Activated CD4-positive, alpha-beta T cell treated with anti-CD3 and anti-CD28 coated beads, Interleukin-10, Interleukin-2, amounts not matched to agents 100 ng/mL and 50 ng/mL, durations not matched to agents 16 hours and 8 hours (primary cell): ENCODE measurements at places on chromosomes 7 and 10.

GRCh38 chr7:13801669-13802068 is 187.8 kb downstream of the ETV1 start:
- DNase-seq = no peak

DNA sequence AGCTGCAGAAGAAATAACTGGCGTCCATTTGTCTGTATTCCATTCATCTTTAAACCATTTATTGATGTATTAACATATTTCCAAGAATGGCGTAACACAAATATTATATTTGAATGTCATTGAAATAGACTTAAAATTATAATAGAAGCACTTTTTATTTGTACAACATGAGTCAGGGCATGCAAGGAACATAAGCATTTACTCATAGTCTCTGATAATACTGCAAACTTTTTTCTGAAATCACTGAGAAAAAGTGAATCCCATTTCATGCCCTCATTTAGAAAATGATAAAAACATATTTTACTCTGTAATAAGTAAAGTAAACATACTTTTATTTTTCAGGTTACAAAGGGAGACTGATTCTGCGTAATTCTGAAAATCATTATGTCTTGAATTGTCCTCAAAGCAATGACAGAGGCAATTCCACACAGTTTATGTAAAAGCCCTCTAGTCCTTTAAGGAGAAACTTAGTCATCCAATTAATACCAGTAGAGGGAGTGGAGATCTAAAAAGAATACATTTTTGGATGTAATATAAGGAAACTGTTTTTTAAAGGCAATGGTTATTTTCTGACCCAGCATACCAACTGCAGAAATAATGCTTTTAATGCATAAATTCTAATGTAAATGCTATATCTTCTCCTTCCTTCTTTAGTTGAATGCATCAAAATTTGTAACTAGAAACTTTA is 58.1 kb downstream of the AGMO start:
- no peak for DNase-seq

GRCh38 chr10:103925591-103925990 is 7.6 kb upstream of the STN1 start:
- no peak for DNase-seq

DNA sequence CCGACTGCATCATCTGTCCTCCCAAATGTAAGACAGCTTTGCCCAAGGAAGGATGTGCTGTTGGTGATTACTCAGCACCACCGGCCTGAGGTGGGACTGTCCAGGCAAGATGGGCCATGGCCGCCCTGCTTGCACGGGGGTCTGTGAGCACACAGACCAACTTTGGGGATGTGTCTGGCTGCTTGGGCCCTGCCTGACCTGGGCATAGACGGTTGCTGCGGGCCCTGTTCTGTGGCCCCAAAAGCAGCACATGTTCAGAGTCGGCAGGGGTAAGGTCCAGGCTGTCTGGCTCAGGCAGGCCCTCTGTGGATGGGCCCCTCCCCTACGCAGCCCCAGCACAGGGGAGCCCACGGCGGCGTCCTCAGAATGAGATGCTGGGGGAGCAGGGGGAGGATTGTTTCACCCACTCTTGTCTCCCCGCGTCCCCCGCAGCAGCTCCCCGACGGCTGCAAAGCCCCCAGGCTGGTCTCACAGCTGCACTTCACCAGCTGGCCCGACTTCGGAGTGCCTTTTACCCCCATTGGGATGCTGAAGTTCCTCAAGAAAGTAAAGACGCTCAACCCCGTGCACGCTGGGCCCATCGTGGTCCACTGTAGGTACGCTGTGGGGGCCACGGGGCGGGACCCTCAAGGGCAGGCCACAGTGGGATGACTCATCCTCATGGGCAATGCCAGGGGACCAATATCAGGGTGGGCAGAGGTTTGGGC is 58.4 kb downstream of the MKI67 start:
- no peak for DNase-seq

GRCh38 chr7:121499624-121500023 is 103.5 kb upstream of the FAM3C start:
- peak; percentile 69 for DNase-seq

DNA sequence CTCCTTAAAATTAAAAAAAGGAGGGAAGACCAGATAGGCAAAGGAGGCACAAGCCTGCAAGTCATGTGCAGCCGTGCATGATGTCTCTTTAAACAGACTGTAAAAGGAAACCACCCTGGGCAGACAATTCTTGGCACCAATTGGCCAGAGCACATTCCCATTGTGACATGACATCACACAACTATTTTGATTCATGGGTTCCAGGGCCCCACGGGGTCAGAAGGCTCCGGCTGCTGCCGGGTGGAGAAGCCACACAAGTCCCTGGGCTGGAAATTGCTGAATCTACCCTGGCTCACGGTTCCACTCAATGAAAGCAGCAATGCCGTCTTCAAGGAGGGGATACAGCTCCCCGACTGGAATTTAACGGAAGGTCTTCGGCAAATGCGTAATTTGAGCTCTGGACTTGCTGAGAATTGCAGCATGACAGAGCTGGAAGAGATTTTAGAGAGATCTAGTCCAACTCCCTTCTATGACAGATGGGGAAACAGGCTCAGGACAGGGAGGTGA is 140.5 kb downstream of the PRKAG2 start:
- no peak for DNase-seq

DNA sequence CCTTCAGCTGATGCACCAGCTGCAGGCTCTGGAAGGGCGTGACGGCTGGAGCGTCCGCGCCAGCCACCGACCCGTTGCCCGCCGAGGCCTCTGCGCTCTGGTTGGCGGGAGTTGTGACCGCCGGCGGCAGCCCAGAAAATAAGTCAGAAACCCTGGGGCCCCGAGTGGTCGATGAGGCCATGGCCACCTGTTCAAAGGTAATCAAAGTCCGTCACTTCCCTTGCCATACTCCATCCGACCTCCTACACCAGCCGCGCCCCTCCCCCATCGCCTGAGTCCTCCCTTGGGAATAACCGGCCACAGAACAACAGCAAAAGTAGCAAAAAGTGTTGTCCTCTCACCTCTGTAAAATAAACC is 406 bp downstream of the PRLHR start:
- no peak for DNase-seq

DNA sequence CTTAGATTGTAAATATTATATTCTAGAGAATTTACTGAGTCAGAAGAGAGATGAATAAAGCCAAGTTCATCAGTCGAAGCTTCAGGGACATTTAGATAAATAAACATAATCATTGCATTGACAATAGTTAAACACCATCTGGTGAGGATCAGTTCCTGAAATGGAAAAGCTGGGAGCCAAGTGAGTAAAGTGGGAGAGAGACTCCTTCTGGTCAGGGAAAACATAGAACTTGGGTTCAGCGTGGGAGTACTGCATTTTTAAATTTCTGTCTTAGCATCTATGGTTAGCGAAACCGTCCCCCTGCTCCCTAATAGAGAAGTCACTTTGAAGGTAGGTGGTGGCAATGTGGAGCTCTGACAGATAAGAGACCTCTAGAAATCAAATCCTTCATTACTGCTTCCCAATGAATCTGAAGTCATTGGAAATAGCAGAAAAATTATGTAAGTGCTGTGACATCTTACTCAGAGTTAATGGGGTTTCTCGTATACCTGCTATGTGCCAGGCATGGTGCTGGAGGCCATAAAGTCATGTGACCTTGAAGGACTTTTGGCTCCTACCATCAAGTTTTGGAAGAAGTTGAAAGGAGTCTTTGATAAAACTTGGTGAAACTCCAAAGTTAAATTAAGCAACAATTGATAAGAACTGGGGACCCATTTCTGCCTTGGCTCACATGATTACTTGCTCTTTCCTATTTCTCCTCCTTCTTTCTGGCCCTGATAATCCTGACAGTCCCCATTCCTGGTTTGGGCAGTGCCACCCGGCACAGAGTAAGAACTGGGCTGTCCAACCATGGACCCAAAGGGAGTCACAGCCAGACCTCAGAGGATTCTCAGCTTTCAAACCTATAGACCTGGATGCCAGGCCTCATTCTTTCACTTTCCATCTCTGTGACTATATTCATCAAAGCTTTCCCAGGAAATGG is 211.2 kb downstream of the C7orf25 start:
- no peak for DNase-seq

GRCh38 chr10:62327885-62328284 is 46.3 kb upstream of the ZNF365 start:
- DNase-seq = no peak

DNA sequence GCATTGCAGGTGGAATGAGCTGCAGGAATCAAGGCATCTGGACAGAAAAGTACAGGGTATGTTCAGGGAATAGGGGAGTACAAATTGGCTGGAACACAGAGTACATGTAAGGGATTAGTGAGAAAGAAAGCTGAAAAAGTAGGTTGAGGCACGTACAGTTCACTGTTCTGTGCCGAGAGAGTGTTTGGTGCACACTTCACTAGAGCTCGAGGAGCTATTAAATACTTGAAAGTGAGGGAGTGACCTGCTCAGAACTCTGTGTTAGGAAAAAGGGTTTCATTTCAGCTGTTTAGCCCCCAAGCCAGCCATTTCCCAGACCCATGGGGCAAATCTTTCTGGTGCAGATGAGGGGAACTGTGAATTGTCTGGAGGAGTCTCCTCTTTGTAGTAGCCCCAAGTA is 115.2 kb downstream of the TBXAS1 start:
- DNase-seq = no peak

- no peak for DNase-seq
Measured at GRCh38 chr7:11341285-11341944, 367.7 kb downstream of the PHF14 start.

- no peak for DNase-seq
Measured at GRCh38 chr10:58065529-58065815, 202.2 kb downstream of the IPMK start.

- no peak for DNase-seq
Measured at GRCh38 chr7:157846271-157846670, 509.5 kb downstream of the DNAJB6 start.

DNA sequence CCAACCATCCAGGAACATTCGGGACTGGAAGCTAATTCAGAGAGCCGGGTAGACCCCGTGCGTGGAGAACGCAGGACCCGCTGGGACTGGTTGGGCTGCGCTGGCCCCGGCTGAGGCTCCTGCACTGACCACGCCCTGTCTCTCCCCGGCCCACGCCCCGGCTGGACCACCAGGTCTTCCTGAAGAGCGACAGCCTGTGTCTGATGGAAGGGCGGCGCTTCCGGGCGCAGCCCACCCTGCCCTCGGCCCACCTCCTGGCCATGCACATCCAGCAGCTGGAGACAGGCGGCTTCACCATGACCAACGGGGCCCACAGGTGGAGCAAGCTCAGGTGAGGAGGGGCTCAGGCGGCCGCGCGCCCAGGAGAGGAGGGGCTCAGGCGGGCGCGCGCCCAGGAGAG is 10.2 kb upstream of the UTF1 start:
- no peak for DNase-seq

DNA sequence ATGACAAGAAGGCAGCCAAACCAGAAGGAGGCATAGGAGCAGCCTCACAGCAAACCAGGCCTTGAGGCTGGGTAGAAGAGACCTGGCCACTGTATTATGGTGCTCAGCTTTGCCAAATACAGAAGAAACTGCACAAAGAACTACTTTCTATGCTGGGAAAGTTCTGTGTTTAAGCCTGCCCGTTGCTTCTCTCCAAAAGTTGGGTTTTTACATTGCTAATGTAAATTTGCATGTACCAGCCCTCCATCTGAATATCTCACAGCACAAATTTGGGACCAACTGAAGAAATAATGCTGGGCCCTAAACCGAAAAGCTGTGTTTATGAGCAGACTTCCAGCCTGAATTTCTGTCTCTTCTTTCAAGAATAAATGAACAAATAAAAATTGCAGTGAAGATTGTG is 145.0 kb downstream of the TFEC start:
- DNase-seq = no peak

GRCh38 chr10:52250510-52250909 is 63.6 kb upstream of the DKK1 start:
- no peak for DNase-seq

GRCh38 chr10:89262086-89263051 is 10.8 kb upstream of the LIPA start:
- DNase-seq = no peak

- DNase-seq = peak; percentile 2
Measured at GRCh38 chr7:116633131-116633988, 38.6 kb upstream of the MET start.

GRCh38 chr10:117075064-117075463 is 63.0 kb downstream of the VAX1 start:
- no peak for DNase-seq

DNA sequence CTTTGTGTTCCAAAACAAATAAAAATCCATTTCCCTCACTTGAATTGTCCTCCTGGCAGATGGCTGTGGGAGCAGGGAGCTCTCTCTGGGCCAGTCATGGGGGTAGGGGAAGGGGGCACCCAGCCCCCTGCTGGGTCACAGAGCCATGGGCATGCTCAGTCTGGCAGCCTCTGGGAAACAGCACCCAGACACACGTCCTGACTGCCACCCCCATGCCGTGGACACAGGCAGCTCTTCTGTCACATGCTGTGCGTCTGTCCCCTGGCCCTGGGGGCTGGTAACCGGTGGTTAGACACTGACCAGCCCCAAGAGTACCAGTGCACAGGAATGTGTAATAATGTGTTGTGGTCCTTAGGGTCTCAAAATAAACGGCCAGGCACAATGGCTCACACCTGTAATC is 47.0 kb downstream of the RASGEF1A start:
- no peak for DNase-seq

DNA sequence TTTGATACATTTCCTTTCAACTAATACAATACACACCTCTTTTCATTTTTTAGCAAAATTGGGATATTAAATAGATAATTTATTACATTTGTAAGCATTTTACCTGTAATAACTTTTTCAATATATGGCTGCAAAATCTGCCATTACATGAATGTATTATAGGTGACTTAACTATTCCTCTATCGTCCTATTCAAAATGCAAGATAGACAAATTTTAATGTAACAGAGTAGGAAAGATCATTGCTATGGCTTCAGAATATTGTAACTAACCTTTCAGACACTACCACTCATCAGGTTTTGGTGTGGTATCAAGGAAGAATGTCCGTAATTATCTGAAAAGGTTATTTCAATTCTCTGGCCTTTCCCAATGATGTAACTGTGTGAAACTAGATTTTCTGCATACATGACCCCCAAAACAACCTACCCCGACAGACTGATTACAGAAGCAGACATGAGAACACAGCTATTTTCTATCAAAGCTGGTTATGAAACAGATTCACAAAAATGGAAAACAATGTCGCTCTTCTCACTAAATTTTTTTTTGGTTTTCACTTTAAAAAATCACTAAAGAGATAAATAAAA is 211.2 kb downstream of the FAM107B start:
- DNase-seq = no peak

- DNase-seq = no peak
Measured at GRCh38 chr7:39238234-39238869, 260.6 kb downstream of the POU6F2 start.

- peak; percentile 87 for DNase-seq
Measured at GRCh38 chr10:89861584-89862301, 160.4 kb downstream of the KIF20B start.
